Fibroblast of pulmonary artery (primary cell): ENCODE measurements at places on chromosomes 1 and 21.
A peak's percentile ranks its signal among the peaks of the same experiment; 100 is the strongest.

DNA sequence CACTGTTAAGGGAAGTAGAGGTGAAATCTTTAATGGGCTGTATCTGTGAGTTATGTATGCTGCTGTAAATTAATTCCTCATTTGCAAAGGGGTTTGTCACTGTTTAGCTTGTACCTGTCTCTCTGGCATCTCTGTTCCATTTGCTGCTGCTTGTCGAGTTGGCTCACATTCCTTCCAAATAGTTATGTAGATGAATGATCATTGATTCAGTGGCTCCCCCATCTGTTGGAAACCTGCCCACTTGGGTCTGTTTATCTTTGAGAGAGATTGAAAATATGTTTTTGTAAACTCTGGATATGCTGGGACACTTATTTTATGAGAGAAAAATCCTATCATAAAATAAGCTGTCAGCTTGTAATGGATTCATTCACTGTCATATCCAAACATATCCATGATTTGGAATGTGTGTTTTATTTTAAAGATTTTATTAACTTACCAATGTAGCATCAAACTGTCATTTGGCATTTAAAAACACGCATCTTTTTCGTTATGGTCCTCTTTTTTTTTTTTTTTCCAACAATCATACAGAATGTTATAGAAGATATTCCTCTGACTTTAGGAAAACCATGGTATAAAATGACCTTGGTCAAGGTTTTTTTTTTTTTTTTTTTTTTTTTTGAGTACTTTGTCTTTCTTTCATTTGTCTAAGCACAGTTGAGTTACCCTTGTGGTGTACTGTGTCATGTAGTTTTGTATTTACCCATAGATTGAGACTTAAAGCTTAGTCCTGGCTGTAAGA, 3.5 kb downstream of the RYR2 start:
- DNase-seq, result no peak

DNA sequence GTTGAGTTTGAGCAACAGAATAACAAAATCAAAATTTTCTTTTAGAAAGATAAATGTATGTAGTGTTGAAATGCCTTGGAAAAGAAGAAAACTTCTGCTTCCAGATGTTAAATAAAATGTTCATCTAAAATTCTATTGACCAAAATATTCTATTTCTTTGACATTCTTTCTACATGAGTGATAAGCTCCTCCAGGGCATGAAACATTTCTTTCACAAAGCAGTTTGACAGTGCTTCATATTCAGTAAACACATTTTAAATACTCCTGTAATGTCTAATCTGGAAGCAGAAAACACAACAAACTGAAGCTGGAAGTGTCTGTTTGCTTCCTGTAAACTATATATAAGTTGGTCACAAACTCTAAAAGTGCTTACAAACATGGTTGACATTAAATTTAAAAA, 61.5 kb downstream of the RGS21 start:
- DNase-seq, result peak; percentile 4

- no peak for DNase-seq
Observed at GRCh38 chr1:245461681-245462080, 306.9 kb downstream of the KIF26B start.

DNA sequence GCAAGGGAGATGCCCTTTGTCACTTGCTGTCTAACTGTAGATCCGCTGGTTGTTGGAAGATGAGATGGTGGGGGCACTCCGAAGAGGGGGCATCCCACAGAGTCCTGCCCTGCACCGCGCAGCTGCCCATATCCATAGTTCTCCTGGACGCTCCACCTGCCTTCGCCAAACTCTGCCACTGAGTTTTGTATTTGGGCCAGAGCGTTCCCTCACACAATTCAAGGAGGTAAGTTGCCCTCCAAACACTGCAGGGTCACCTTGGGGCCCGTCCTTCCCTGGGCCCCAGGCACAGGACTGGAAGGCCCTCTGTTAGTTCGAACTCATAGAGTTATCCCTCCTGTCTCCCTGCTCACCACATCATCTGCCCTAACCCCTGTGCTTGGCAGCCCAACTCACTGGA, 22.1 kb downstream of the HYI start:
- no peak for DNase-seq

GRCh38 chr1:228082918-228083870, 686 bp downstream of the ARF1 start:
- DNase-seq, result no peak

GRCh38 chr1:40856656-40857302, 5.4 kb downstream of the CITED4 start:
- no peak for DNase-seq

- DNase-seq, result no peak
Observed at GRCh38 chr21:39645331-39645730, 32.6 kb downstream of the B3GALT5 start.

DNA sequence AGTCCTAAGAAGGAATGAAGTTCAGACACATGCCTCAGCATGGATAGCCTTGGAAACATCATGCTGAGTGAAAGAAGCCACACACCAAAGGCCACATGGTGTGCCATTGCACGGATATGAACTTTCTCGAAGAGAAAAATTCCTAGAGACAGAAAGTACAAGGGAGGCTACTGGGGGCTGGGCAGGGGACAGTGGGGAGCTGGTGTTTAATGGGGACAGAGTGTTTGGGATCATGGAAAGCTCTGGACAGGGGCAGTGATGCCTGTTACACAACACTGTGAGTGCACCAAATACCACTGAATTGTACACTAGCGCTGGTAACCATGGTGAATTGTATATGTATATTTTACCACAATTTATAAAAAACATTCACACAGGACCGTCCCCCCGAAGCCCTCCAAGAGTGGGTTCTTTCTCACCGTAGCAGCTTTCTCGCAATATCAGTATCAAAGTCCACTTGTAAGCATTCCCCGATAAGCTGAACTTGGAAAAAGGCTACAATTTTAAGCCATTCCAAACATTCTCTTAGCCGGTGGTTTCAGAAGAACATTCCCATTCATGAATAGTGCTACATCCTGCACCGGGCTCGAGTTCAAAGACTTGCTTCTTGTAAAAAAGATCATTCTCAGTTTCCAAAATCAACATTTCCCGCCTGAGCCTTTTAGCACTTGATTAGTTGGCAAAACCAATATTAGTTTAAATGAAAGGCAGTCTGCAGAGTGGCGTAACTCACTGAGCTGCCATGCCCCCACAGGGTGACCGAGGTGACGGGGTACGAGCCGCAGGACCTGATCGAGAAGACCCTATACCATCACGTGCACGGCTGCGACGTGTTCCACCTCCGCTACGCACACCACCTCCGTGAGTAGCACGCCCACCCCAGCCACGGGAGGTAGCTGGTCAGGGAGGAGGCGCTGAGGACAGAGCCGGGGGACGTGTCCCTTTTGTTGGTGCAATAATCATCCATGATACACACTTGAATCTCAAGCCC, 31.7 kb downstream of the SIM2 start:
- no peak for DNase-seq

DNA sequence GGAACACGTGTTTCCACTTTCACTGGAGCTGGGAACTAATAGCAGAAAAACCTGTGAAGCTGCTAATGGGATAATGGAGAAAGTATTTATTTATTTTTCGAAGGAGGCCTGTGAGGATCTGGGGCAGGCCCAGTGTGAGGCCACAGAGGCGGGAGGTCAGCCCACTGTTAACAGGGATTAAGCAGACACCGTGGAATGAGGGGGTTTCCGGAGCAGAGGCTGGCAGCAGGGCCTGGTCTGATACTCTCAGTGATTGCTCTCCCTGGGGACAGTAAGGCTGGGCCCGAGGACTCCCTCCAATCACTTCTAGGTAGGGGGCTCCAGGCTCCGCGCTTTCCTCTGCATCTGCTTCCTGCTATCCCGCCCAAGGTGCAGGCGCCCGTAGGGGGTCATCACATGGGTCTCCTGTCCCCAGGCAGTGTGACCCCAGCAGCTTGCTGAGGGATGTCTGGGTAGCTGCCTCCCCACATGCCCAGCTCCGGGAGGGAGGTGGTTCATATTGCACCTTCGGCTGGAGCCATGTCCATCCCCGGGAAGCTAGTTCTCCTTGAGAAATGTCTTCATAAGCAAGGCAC, 28.8 kb upstream of the CDCA8 start:
- no peak for DNase-seq

GRCh38 chr1:9004031-9004699, 22.1 kb downstream of the SLC2A7 start:
- DNase-seq, result no peak

DNA sequence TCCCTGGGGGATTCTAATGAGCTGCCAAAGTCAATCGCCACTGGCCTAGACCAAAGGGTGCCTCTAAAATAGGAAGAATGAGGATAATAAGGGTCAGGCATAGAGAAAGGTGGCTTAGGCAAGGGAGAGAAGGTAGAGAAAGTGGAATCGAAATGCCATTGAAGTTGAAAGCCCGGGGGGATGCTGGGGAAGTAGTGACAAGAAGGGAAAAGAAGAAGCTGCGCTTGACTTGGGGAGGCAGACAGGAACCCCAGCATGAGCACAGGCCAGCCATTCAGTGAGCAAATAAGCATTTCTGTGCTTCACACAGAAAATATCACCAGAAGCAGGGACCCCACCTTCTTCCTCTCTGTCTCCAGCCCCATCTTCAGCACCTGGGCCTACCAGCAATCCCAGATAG, 1.5 kb downstream of the CD2 start:
- no peak for DNase-seq

GRCh38 chr1:235939480-235939775, 72.7 kb upstream of the LYST start:
- no peak for DNase-seq

DNA sequence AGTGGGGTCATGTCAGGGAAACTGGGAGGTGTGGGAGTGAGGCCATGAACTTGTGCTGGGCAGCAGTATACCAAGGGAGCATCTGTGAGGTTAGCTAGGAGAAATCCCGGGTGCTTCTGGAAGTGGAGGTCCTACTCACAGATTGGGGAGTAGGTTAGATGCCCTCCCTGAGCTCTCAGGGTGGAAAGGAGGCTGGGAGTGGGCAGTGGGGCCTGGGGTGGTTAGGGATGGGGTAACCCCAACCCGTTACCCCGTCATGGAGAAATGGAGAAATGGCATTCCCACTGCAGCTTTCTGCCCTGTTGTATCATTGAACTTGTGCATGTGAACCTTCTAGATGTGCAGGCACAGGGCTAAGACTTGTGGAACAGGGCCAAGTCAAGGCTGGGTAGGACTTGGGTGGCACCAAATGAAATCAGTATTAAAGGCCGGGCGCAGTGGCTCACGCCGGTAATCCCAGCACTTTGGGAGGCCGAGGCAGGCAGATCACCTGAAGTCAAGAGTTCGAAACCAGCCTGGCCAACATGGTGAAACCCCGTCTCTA, 27.2 kb downstream of the EXOC8 start:
- no peak for DNase-seq

DNA sequence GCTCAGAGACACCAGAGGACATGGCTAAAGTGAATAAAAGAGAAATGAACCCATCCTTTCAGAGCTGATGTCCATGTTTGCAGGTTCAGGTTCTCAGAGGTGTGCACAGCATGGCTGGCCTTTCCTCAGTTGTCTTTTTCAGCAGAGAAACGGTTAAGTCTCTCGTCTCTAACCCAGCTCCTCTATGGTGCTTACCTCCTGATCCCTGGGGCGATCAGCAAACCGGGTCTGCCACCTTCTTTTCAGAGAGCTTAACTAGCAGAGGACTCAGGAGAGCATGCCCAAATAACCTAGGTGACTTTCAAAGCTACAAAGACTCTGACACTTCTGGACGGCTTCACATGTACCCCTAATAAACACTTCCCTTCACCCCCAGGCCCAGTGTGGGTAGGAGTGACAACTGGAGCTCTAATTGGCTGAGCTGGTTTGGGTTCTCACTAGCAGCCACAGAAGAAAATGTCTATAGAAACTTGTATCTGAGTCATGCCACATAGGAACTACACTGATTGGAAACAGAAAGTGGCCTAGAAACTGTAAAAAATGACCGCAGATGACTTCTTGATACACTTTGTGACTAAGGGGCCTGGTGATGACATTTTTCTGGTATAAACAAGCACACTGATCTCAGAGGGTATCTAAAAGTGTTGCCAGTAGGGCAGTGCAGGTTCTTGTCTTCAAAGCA, at the start of gene AIM2:
AIM2 (minus strand) TSS at position 329 of the 682 bp plus-strand sequence. CDS start 3,267 bp downstream, outside the sequence.
- DNase-seq, result no peak

DNA sequence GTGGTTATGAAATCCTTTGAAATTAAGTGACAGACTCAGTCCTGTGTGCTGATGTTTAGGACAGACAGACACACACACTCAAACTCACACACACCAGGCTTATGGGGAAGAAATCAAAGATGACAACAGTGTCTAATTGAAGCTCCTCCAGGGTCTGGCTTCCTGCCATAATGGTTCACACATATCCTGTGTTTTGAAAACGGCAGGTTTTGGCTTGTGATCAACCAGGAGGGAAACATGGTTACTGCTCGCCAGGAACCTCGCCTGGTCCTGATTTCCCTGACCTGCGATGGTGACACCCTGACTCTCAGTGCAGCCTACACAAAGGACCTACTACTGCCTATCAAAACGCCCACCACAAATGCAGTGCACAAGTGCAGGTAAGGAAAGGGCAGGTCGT, 4.6 kb downstream of the MTARC1 start:
- no peak for DNase-seq

DNA sequence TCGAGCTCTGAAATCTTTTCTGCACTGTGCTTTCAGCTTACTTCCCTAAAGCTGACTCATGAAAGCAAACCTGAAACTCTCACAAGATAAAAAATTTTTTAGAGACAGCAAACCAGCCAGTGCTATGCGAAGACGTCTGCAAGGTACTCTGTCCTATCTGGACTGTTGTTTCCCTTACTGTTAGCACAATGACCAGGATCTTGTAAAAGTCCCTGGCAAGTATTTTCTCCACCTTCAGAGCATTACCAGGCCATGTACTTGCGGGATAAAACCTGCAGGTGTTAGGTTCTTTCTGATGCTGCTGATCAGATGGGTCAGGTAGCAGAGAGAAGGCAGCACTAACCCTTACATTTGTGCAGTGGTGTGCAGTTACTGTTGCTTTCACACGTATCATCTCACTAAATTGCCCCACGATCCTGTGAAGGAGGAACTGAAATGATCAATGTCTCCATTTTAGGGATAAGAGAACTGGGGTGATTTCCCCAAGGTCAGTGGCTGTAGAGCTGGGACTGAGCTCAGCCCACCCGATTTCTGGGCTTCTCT, 56.6 kb downstream of the PLXNA2 start:
- DNase-seq, result no peak

DNA sequence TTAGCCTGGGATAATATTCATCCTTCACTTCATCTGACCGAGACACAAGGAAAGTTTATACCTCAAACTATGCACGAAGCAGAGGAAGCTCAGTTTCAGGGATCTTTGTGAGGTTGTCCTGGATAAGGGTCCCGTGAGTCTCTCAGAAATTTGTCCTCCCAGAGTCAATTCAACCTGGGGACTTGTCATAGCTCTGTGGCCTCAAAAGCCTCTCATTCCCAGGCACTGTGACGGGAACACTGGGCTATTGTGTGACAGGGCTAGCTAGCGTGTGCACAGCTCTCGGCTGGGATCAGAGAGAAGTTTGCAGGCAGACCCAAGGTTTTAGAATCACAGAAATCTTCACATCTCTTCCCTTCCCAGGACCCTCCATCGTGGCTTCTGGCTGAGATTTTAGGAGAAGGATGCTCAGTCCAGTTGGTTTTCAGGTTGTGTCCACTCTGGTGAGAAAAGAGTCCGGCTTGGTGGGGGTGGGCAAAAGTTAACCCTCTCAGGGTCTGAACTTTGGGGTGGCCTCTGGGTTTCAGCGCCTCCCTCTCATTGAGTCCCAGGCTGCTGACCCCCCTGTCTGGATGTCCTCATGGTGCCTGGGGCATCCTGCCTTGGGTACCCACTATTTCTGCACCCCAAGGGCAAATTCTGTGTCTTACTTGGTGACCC, 20.4 kb upstream of the LBR start:
- no peak for DNase-seq

- DNase-seq, result no peak
Observed at GRCh38 chr1:4177425-4178150, 277.5 kb upstream of the C1orf174 start.
